Cerebellar nuclear complex (tissue), 1 donor: ENCODE measurements at places on chromosomes 3 and 15.

DNA sequence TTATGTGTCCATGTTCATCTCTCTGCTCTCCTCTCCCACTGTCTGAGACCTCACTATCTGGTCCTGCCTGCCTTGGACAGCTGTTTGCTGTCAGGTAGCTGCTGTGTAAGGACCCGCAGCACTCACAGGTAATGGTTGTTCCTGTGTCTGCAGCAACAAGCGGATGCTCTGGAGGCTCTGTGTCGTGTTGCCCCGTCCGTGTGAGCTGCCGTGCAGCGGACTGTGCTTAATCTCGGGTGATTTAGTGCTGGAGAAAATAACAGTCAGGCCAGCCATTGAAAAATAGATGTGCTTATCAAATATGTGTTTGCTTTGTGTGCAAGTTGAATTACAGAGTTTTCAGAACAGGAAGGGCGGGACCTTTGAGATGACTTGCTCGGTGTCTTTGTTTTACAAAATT lies 121.4 kb downstream of the GABRG3 start:
- DNase-seq: no peak

DNA sequence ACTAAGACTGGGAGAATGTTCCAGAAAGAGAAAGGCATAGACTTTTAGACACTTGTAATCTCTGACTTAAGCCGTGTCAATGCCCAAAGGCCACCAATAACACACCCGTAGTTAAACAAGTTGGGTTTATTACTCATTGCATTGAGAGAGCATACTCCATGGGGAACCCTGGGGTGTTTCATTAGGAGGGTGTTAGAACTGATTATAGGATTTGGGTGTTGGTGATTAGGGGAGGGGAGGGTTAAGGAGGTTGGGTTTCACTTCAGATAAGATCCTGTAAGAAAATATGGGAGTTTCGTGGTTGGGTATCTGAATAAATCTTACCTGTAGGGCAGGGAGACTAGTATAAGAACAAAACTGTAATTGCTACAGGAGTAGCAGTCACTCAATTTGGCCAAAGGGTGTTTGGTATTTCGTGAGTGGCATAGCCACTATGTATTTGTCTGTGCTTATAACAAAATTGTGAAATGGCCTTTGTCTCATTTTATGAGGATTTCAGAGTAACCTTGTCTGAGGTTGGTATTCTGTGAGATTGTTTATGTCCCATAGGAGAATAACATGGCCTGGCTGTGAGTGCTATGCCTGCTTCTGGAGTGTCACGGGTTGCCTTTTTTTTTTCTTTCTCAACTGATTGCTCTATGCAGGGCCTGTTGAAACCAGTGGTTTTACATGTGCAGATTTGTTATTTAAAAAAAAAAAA lies 2.9 kb downstream of the HACD3 start:
- no peak for DNase-seq

DNA sequence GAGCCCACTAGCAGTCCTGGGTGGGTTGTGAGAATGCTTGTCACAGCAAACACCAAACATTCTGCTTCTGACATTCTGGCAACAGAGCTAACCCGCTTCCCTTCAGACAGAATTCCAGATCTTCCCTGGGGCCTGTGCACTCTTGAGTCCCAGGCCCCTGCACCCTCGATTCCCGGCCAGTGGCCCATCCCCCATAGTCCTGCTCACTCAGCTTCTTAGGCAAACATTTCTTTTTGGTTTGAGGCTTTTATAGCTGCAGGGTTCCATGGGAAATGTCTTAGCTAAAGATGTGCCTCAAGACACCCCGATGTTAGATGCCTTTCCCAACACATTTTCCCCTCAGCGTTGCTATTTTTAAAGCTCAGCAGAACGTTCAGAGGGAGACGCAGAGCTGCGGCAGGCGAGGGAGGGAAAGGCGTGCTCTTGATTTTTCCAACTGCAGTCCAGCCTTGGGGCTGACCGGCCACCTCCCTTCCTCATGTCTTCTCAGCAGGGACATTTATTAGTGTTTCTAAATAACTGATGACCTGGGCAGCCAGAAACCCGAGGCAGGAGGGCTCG lies 35.2 kb downstream of the ABTB1 start:
- no peak for DNase-seq

DNA sequence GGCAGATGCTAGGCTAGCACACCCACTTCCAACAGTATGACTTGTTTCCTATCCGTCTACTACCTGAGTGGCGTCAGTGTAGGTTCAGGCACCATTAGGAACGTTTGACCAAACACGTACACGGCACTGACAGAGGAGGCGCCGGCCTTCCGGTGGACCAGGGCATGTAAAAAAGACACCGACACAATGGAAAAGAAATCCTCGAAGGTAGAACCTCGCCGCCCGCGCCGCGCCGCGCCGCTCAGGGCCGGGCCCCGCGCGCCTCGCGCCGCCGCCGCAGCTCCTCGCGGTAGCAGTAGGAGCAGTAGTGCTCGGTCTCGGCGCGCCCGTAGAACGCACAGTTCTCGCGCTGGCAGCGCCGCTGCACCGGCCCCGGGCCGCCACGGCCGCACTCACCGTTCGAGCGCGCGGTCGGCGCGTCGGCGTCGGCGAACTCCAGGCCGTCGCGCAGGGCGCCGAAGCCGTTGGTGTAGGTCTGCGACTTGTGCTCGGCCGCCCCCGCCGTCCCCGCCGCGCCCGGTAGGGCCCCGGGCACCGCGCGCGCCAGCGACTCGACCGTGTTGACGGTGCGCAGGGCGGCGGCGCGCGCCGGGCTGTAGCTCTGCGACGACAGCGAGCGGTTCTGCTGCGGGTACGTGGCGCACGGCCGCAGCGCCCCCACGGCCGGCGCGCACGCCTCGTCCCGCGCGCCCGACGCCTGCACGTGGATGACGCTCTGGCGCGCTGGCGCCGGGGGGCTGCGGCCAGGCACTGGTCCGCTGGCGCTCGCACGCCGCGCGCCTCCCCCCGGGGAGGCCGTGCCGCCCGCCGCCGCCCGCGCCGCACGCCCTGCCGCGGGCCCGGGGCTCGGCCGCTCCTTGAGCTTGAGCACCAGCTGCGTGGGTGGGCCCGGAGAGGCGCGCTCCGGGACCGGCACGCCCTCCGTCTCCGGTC lies 156.7 kb downstream of the KLF13 start:
- no peak for DNase-seq

- DNase-seq: no peak
Observed at GRCh38 chr15:37359101-37359892, 258.9 kb upstream of the MEIS2 start.

- no peak for DNase-seq
Observed at GRCh38 chr3:25728101-25728500, 55.1 kb downstream of the NGLY1 start.

- DNase-seq: no peak
Observed at GRCh38 chr15:68218847-68219798, 10.4 kb downstream of the CLN6 start.

- no peak for DNase-seq
Observed at GRCh38 chr3:85159376-85159775, 200.6 kb downstream of the CADM2 start.

- DNase-seq: no peak
Observed at GRCh38 chr3:143128227-143128955, 8.8 kb downstream of the CHST2 start.

- no peak for DNase-seq
Observed at GRCh38 chr3:147619921-147620560, 210.9 kb downstream of the ZIC1 start.

GRCh38 chr3:114827495-114827894 lies 319.6 kb downstream of the ZBTB20 start:
- DNase-seq: no peak

GRCh38 chr3:85081191-85081906 lies 122.6 kb downstream of the CADM2 start:
- no peak for DNase-seq

DNA sequence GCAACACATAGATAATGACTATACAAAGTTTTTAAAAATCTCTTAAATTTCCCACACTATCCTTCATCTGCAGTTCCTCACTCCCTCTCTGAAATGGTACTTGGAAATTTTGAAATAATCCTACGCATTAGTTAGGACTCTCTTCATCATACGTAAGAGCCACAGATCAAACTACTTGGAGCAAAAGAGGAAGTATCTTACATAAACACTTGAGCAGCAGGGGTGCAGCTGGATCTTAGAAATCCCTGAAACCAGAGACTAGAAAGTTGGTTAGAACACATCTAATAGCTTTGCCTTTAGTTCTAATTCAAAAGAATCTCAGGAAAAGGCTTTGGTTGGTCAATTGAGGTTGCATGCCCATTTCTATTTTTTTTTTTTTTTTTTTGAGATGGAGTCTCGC lies 38.8 kb upstream of the ZNF445 start:
- DNase-seq: no peak

GRCh38 chr3:23667536-23668429 lies 138.0 kb upstream of the UBE2E1 start:
- no peak for DNase-seq

DNA sequence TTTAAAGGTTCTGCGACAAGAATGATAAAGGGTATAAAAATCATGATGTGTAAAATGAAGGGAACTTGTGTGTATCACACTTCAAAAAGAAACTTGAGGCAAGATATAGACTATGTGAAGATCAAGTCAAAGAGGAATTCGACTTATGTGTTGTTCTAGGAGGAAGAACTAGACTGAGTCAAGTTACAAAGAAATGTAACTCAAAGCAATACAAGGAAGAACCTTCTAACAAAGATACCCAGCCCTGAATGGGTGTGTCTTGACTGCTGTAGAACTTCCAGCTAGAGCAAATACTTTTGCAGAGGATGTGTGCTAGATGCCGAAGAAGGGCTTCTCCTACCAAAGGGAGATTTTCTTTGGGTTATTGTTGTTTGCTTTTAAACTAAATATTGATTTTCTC lies 2.4 kb downstream of the SLC49A4 start:
- DNase-seq: no peak

DNA sequence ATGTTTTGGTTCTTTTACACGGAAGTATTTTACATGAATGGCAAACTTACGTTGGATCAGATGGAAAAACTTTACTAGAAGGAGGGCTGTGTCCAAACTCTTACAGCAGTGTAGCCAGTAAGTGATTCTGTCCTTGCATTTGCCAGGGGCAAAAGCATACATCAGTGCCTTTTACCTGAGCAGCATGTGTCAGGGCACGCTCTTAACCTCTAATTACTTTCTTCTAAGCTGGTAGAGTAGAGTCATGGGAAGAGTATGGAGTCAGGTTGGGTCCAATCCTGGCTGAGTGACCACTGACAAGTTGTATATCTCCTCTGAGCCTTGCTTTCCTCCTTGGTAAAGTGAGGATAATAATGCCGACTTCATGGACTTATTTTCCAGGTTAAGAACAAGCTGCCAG lies 47.1 kb downstream of the RYR3 start:
- DNase-seq: no peak

- DNase-seq: no peak
Observed at GRCh38 chr3:132394320-132394719, 23.0 kb upstream of the DNAJC13 start.

DNA sequence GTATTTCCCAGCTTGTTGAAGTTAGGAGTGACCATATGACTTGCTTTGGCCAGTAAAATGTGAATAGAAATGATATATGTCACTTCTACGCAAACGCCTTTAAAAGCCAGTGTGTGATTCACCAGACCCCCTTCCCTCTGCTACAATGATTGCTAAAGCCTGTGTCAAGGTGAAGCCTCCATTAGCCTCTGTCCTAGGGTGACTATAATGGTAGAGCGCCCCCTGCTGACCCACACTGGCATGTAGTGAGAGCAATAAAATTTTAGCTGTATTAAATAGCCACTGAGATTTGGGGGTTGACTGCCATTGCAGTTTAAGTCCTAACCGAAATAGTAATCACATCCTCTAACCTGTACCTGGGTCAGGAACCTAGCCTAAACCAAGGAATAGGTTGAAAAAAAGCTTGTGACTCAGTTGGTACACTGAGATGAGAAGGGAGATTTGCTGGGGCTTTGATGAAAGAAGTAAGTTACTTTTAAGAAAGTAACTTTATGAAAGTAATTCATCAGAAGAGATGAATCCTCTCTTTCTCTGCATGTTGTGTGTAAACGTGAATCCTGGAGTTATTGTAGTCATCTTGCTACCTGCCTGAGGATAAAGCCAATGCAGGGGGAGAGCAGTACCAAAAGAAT lies 52.6 kb downstream of the GTF2E1 start:
- DNase-seq: no peak

DNA sequence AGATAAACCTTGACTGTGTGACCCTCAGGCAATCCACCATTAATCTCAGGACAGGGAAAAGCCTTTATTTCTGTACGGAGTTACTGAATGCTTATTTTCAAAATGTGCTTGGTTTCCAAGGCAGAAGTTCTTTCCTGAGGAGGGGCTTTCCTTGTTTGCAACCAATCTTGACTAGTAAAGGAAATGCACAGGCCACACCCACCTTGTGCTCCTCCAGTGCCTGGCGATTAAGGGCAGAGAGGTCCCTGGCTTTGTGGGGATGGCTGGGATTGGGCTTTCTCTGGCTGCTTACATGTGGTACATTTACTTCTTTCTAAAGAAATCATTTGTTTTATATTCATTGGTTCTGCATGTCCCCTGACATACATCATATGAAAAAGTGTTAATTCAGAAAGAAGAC lies 47.8 kb downstream of the ZNF621 start:
- DNase-seq: no peak

DNA sequence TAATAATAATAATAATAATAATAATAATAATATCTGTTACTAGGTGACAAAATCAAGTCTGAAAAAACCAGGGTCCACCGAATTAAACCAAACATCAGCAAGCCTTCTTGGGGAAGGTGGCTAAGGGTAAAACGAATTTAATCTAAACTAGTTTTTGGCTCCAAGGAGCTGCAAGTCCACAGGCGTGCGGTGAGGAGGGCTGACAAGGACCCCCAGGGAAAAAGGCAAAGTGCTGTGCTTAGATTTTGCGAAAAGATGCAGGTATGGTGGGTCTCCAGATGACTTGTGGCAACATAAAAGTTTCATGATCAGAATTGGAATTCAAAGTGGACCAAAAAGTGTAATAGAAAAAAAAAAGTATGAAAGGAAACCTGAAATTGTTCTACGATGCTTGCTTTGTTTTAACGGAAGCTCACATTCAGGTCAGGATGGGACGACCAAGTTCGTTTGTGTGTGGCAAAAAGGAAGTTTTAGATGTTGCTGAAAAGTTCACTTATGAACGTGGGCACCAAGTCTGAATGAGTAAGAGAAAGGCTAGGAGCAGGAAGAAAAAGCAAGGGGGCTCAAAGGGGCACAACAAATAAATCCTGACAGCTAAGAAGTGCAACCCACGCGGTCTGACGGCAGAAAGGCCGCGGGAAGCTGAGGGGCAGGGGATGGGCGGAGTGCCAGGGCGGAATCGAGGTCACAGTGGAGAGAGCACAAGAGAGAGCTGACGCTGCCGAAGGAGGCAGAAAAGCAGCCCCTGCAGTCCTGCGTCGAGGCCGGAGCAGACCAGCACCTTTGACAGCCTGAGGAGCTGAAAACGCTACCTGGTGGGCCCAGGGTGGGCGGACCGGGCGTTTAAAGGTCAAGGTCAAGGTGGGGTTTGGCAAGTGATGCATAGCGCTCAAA lies 1.1 kb downstream of the WDR82 start:
- DNase-seq: no peak

GRCh38 chr3:30649572-30650318 lies 43.3 kb downstream of the TGFBR2 start:
- no peak for DNase-seq
